Stimulated activated memory B cell treated with anti-CD40 and anti-IgM and Interleukin-4, amounts not matched to agents 10 μg/mL and 1 μg/mL and 100 μg/mL, for 72 hours (primary cell): ENCODE measurements at places on chromosomes 16 and 17.

- no peak overlapping the region for H3K4me3 ChIP-seq
- no peak overlapping the region for H3K27ac ChIP-seq
- peaks cover under 1% of the 10 kb centered on the region for H3K4me1 ChIP-seq
- peaks cover 12% of the 10 kb centered on the region for H3K27me3 ChIP-seq
- no peak for ATAC-seq
These were observed 95.7 kb upstream of the SOX9 start for GRCh38 chr17:72025113-72025512.

DNA sequence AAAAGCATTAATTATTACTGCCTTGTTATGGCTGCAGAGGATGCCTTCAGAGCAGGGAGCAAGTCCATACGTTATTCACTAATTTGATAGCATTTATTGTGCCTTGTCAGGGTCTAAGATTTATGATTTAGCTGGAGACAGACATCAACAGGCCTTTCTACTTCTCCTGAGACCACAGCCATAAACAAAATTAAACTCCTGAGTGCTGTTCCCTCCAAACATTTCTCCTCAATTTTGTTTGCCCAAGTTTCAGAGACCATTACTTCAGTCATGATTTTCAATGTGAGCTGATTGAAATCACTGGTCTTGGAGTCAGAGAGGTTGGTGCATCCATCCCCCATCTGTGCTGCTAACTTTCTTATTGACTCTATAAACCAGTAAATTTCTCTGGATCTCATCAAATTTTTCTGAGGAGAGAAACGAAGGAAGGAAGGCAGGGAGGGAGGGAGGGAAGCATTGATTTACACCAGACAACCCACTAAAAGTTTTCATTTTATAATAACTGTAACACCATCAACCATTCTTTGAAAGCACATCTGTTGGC, 423.6 kb upstream of the CDH11 start:
- no peak overlapping the region for H3K27ac ChIP-seq
- H3K4me1 ChIP-seq = no peaks in the 10 kb centered on the region
- H3K27me3 ChIP-seq = no peaks in the 10 kb centered on the region
- no peak overlapping the region for H3K4me3 ChIP-seq
- H3K36me3 ChIP-seq = no peaks in the 10 kb centered on the region

DNA sequence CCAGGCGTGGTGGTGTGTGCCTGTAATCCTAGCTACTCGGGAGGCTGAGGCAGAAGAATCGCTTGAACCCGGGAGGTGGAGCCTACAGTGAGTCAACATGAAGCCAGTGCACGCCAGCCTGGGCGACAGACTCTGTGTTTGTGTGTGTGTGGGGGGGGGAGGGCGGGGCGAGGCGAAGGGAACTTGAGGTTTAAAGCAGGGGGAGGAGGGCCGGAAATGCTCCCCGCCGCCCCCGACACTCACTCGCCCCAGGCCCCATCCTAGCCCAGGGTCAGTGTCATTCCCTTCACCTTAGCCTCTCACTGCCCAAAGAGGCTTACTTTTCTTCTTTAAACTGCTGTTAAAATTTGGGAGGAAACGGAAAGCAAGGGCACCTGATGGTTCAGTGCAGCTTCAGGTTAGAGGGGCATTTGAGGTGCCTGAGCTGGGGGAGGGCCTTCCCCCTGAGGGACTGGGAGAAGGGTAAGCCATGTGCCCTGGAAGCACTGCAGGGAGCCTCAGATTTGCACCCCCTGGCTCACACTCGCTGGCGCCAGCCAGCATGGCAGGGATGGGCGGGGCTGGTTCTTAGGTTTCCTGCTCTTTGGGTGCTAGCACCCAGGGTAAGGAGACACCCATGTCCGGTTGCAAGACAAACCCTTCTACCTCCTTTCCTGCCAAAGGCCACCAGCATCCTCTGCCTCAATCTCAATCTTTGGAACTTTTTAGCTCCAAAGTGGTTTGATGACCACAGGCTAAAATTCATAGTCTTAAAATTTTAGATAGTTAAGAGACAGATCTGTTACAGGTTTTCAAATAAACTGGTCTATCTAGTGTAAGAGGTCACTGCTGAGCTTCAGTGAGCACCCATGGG, 2.2 kb upstream of the LIMD2 start:
- peak overlapping the region; percentile 93 for H3K4me3 ChIP-seq
- peaks cover 38% of the 10 kb centered on the region for H3K36me3 ChIP-seq
- no peaks in the 10 kb centered on the region for H3K27me3 ChIP-seq
- H3K4me1 ChIP-seq = peaks cover 69% of the 10 kb centered on the region
- H3K27ac ChIP-seq = peak overlapping the region; percentile 97

GRCh38 chr17:17503566-17504130, 7.5 kb upstream of the RASD1 start:
- peak; percentile 3 for ATAC-seq
- H3K27me3 ChIP-seq = peaks cover 35% of the 10 kb centered on the region
- H3K4me1 ChIP-seq = no peaks in the 10 kb centered on the region
- H3K36me3 ChIP-seq = no peaks in the 10 kb centered on the region

GRCh38 chr16:86574646-86575045, 3.7 kb upstream of the FOXL1 start:
- peaks cover 96% of the 10 kb centered on the region for H3K27me3 ChIP-seq
- ATAC-seq = no peak
- H3K36me3 ChIP-seq = no peaks in the 10 kb centered on the region
- H3K4me1 ChIP-seq = peaks cover 15% of the 10 kb centered on the region
- no peak overlapping the region for H3K4me3 ChIP-seq
- no peak overlapping the region for H3K27ac ChIP-seq

DNA sequence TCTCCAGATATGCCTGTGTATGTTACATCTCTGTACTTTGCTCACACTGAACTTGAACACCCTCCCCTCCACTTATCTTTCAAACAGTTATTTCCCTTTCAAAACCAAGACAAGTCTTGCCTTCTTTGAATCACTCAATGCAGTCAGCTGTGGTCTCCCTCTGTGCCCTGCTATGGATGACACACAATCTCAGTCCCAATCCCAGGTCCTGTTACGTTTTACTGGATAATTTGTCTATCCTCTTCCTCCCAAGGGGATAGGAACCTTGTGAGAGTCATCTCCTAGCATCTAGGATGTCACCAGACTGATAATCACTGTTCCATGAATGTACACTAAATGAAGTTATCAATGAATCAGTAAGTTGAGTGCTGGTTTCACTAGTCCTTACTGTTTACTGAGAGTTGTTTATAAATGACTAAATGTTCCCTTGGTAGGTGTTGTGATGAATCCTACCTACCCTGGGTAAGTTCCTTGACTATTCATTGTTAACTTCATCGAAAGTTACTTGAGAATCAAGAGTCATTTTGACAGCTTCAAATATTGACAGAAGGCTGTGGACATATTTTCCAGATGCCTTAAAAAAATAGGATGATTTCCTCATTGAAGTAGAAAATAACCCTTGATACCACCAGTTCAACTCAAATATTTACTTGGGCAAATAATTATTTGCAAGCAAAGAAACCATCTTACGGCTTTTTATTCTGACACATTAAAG, 244.9 kb downstream of the PRKCA start:
- H3K27me3 ChIP-seq = peaks cover 8% of the 10 kb centered on the region
- peaks cover 3% of the 10 kb centered on the region for H3K4me1 ChIP-seq
- ATAC-seq = no peak
- H3K4me3 ChIP-seq = no peak overlapping the region
- no peak overlapping the region for H3K27ac ChIP-seq

GRCh38 chr16:89589241-89589926, 13.8 kb downstream of the CPNE7 start:
- no peaks in the 10 kb centered on the region for H3K4me1 ChIP-seq
- H3K27ac ChIP-seq = no peak overlapping the region
- no peak overlapping the region for H3K4me3 ChIP-seq

DNA sequence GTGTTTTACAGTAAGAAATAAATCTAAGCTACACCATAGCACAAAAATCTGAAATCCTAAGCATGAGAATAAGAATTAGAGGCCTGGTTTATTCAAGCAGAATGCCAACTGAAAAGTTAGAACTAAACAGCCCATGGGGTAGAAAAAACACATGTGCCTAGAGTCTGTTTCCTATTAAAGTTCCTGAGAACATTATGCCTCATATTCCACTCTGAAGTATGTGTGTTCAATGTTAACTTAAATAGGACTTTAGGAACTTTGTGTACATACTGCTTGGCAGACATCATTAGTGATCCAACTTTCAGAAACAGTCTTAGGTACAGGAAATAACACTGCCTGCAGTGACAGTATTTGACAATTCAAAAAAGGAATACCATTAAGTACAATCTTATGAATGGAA, 18.2 kb downstream of the HEATR6 start:
- no peak overlapping the region for H3K4me3 ChIP-seq
- no peak overlapping the region for H3K27ac ChIP-seq
- H3K27me3 ChIP-seq = no peaks in the 10 kb centered on the region
- H3K4me1 ChIP-seq = no peaks in the 10 kb centered on the region
- H3K36me3 ChIP-seq = peaks cover 73% of the 10 kb centered on the region
- ATAC-seq = no peak

DNA sequence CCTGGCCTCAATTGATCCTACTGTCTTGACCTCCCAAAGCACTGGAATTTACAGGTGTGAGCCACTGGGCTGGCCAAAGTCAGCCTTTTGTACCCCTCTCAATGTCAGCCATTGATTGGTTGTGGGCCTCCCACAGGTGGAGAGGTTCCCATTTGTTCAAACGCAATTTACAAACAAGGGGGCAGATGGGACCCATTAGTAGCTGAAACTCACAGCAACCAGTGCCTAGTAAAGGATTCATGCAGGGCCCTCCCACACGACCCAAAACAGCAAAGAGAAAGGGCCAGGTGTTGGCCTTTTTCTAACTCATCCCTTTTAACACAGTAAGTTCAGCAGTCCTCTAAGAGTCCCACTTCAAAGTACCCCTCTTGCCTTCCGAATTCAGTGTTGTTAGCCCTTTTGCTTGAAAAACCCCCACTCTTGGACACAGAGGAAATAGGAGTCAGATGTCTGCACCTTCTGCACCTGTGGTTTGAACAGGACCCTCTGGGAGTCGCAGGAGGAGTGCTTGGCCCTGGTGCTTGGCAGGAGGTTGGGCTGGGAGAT, 89.2 kb downstream of the PITPNC1 start:
- no peaks in the 10 kb centered on the region for H3K36me3 ChIP-seq
- ATAC-seq = no peak
- peaks cover 15% of the 10 kb centered on the region for H3K4me1 ChIP-seq
- H3K27me3 ChIP-seq = no peaks in the 10 kb centered on the region
- no peak overlapping the region for H3K4me3 ChIP-seq
